NCI-H446 (cell line): ENCODE measurements at places on chromosomes 1 and 21.

DNA sequence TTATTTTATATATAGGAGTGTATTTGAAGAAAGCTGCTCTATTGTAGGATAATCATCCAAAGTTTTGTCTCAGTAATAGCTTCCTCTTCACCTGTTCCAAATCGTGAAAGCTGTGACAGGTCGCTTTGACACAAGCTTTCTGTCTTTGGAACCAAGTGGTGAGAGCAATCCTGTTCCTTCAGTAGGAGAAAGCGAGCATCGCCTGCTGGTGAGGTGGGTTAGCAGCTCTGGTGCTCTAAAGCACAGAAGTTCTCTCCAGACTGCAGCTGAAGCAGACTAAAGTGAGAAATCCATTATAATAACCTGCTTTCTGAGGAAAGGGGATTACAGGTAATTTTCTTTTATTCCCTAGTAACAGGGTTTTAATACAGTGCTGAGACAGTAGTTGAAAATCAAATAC is 803.8 kb downstream of the ADGRL2 start:
- no peak for DNase-seq

GRCh38 chr21:36255663-36256062 is 64.3 kb upstream of the MORC3 start:
- no peak for DNase-seq

DNA sequence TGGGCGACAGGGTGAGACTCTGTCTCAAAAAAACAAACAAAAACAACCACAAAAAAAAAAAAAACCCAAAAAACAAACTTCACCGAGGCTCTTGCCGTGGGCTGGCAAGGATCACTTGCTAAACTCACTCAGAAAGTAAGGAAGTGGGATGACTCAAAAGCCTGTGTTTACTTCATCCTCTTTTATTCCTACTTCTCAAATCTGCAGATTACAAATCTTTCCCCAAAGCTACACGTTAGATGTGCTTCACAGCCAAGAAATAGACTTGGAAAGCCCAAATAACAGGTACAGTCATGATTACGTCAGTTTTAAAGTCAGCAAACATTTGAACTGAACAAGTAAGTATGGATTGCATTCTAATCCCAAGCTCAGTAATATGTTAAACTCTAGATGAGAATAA is 359.3 kb downstream of the ADGRL2 start:
- DNase-seq: no peak

DNA sequence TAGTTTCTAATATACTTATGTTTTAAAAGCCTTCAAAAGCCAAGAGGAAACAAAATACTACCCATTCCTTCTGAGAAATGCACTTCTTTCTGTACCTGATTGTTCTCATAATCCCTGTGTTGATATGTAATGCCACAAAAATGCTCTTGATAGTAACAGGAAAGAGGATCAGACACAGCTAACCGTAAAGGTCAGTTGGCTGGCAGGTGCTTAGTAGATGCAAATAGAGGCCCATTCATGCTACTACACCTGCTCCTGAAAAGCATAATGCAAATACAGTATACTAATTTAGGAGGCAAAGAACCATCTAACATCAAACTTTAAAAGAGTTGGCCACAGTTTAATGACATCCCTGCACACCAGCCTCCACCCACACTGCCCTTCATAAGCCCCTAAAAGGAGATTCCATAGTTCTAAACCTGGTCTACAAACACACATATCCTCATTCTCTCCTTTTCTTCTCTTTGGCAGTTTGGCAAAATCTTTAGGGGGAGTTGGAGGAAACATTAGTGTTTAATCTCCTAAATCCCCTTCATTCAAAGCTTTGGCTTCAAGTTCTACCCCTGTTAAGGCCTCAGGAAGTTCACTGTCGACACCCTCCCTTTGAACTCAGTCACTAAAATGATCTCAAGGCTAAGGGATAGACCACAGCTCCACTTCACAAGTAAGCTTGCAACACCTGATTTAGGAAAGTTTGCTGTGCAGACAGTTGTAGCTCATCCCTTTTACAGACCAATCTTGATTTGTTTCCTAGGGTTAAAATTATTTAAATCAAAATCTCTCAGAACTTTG is 2.9 kb upstream of the CD46 start:
- DNase-seq: no peak

- no peak for DNase-seq
Observed at GRCh38 chr21:43679951-43680350, 20.6 kb downstream of the RRP1B start.

DNA sequence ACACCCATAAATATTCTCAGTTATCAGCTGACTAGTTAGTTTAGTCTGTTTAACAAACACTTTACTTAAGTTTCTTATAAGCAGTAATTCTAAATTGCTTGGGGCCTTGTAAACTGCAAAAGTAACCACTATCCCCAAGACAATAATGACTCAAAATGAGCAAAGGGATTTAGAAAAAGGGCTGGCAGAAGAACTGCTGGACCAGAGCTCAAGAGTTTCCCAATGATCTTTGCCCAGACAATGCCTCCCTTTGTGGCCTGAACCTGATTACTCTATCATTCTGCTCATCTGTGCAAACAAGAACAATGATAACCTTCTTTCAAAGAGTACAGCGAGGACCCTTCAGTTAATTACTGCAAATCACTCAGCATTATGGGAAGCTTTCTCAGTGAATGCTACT is 123.5 kb downstream of the TIAM1 start:
- DNase-seq: no peak

GRCh38 chr1:3668585-3669300 is 16.4 kb downstream of the TP73 start:
- no peak for DNase-seq

GRCh38 chr1:89896105-89896942 is 75.5 kb downstream of the LRRC8D start:
- no peak for DNase-seq
